NCI-H460 (cell line): ENCODE measurements at places on chromosomes 16 and 17. TPM values are rescaled to one million over a fixed set of nuclear protein-coding genes. Genes with fewer than 3 reads are reported as not detected.

GRCh38 chr17:78995761-78996451 is 13.7 kb downstream of the CANT1 start:
- no peak for DNase-seq

GRCh38 chr17:28295677-28296578 is 23.1 kb upstream of the TMEM97 start:
- DNase-seq: no peak

- no peak for DNase-seq
Measured at GRCh38 chr17:7046127-7046724, 2.3 kb upstream of the SLC16A11 start.

GRCh38 chr17:72829883-72830282 is 262.6 kb downstream of the SLC39A11 start:
- no peak for DNase-seq

GRCh38 chr16:48087639-48088038 is 68.2 kb downstream of the ABCC12 start:
- DNase-seq: no peak

DNA sequence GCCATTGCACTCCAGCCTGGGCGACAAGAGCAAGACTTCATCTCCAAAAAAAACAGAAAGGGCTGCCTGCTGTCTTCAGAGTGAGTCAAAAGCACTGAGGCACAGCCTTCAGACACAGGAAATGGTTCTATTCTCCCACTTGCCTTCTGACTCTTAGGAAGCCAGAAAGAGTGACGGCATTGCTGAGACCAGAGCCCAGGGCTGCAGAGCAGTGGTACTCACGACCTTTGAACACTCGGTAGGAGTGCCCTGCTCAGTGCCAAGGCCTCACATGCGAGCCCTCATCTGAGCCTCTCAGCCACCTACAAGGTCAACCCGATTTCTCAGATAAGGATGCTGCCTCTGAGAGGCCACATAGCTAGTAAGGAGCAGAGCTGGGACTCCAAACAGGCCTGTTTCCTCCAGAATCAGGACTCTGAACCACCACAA is 3.5 kb upstream of the ITGAE start:
- no peak for DNase-seq

GRCh38 chr17:15406081-15406480 is 61.3 kb downstream of the CDRT4 start:
- DNase-seq: no peak

- DNase-seq: no peak
Measured at GRCh38 chr17:17636272-17636885, 44.9 kb upstream of the PEMT start.

DNA sequence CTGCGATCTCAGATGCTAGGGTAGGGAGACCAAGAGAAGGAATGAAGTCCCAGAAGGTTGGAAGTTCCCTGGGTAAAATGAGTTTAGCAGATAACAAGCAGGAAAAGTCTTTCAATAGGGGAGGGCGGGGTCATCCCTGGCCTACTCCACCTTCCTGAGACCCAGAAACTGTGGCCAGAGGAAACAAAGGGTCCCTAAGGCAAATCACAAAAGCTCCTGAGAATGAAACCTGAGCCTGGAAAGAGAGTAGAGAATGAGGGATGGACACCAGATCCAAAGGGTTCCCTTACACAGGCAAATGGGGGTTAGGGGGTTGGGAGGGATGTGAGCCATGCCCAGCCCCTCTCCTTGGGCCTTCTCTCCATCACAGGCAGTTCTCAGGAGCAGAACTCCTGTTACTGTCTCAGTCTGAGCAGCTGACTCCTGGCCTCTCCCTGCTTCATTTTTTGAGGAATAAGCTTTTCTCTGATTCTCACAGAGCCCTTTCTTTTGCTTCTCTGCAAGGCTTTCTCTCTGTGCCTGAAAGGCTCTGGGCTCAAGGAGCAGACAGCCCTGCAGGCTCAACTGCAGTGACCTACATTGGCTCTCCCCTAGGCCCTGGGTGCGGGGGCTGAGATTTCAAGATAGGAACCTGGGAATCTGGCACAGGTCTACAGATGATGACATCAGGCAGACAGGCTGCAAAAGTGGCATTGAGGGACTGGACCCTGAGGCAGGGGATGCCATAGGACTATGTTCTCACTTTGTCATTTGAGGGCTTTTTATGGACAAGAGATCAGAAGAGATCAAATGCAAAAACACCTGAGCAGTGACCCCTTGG is 9.8 kb upstream of the NR1D1 start:
- no peak for DNase-seq

DNA sequence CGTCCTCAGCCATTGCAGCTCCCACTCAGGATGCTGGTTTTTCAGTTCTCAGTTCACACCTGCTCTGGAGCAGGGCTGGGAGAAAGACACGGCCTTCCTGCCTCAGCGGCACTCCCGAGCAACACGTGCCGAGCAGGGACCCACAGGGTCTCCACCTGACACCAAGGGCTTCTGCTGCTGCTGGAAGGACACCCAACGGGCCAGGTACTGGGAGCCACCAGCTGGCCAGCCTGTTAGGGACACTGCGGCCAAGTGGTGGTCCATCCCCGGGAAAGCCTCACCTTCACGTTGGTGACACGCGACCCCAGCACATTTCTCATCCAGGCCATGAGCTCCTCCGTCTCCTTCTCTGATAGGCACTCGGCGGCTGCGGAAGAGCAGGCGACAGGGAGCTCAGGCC is 8.1 kb downstream of the DNASE1 start:
- DNase-seq: no peak

GRCh38 chr17:17859909-17860765 is 23.4 kb upstream of the SREBF1 start:
- peak; percentile 67 for DNase-seq

GRCh38 chr17:42345396-42346073 is 42.7 kb downstream of the STAT3 start:
- no peak for DNase-seq

The KRT28 gene
- total RNA-seq: not detected in 2 replicates

The NACA2 gene
- total RNA-seq: not detected in 2 replicates

The RDM1 gene
- total RNA-seq: 3.2 and 5.2 TPM in 2 replicates

The MYO1D gene
- total RNA-seq: 4.7 and 5.0 TPM in 2 replicates
